Left kidney (tissue), 8 donors: ENCODE measurements at places on chromosomes 11 and 22. TPM values are rescaled to one million over a fixed set of nuclear protein-coding genes. Genes with fewer than 3 reads are reported as not detected.

DNA sequence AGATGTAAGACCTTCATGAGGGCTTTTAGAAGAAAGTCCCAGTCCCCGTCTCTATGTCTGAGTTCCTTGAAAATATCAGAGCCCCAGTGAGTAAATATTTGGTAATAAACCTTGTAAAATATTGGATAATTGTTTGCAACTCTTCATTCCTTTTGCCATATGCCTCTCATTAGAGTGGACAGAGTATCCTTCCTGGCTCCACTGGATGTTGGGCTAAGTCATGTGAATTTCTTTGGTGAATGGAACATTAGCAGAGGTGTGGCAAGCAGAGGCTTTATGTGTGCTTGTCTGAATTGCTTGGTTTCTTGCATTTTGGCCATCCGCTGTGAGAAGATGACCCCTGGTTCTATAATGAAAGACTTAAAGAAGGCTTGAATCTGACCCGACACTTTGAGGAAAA, 490.3 kb downstream of the METTL15 start:
- DNase-seq = no peak

GRCh38 chr11:92875473-92875872, 94.0 kb upstream of the MTNR1B start:
- DNase-seq = no peak

Gene TCF20
- polyA plus RNA-seq = 29.7 TPM

Gene ACTN3
- 1.1 TPM for polyA plus RNA-seq

Gene LGALS12
- polyA plus RNA-seq = not detected

Gene SYCE3
- polyA plus RNA-seq = not detected
